NCI-H1105 (cell line): ENCODE measurements at places on chromosomes 7 and 10.
A peak's percentile ranks its signal among the peaks of the same experiment; 100 is the strongest.

- DNase-seq, result no peak
Observed at GRCh38 chr10:132670546-132671227, 115.3 kb downstream of the NKX6-2 start.

GRCh38 chr7:20164425-20165145 lies 52.6 kb downstream of the MACC1 start:
- no peak for DNase-seq

DNA sequence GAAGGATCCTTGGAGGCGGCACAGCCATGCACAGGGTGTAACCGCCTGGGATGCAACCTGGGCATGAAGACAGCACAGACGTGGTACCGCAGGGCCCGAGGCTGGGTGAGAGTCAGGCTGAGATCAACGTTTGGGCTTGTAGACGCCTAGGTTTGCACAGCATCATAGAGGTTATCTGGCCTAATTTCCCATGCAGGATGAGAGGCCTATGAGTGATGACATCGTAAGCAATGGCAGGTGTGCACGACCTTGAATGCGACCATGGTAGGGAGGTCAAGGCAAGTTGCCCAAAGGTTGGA lies 7.5 kb downstream of the CALML3 start:
- DNase-seq, result no peak

GRCh38 chr7:65235586-65235985 lies 138.1 kb upstream of the ZNF92 start:
- DNase-seq, result no peak

DNA sequence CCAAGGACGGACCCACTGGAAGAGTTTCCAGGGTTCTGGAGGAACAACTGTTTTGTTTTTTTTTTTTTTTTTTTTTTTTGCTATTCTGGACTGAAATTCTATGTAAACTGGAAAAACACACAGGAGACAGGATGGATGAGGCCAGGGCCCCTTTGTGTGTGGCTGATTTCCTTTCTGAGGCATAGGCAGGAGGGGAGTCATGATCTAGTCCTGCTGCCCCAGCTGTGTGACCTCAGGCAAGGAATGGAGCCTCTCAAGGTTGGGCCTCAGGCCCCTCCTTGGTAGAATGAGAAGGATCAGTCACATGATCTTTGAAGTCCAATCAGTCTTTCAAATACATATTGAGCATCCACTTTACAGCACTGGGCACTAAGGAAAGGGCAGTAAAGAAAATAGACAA lies 87.6 kb downstream of the SH3PXD2A start:
- DNase-seq, result no peak

GRCh38 chr10:112229901-112230300 lies 46.3 kb upstream of the GPAM start:
- no peak for DNase-seq

DNA sequence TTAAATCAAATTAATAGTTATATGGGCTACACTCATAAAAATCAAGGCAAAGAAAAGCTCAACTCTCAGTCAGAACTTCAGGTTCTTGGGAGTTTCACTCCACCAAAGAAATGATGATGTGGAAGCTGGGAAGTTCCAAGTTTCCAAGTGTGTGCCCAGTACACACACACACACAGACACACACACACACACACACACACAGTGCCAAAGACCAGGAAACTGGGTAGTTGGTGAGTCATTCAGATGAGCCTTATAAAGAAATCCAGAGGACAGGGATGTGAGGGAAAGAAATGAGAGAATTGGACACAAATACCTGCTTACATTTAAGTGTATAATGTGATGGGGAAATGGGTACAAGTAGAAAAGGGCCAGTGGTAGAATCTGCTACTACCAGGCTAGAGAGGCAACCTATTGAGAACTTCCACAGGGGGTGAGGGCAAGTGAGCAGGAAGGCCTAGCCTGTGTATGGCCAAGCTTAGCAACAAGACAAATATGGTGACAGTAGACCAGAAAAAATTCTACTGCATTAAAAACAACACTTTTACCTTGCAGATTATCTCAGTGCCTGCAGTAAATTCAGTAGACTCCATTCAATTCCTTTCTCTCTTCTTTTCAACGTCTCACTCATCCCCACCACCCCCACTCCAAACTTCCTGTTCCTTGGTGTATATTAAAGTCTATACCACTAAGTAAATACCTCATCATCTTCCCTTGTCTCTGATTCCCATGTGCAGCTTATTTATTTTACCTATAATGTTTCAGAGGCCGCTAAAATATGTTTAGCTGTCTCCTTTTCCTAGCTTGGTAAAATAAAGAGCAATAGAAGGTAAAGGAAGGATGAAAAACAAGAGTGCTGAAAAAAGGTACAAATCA lies 95.0 kb downstream of the CABCOCO1 start:
- no peak for DNase-seq

DNA sequence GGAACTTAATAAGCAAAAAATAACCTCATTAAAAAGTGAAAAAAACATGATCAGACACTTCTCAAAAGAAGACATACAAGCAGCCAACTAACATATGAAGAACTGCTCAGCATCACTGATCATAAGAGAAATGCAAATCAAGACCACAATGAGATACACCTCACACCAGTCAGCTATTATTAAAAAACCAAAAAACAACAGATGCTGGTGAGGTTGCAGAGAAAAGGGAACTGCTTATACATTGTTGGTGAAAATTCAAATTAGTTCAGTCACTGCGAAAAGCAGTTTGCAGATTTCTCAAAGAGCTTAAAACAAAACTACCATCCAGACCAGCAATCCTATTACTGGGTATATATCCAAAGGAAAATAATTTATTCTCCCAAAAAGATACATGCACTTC lies 513.3 kb downstream of the MDFIC start:
- no peak for DNase-seq

DNA sequence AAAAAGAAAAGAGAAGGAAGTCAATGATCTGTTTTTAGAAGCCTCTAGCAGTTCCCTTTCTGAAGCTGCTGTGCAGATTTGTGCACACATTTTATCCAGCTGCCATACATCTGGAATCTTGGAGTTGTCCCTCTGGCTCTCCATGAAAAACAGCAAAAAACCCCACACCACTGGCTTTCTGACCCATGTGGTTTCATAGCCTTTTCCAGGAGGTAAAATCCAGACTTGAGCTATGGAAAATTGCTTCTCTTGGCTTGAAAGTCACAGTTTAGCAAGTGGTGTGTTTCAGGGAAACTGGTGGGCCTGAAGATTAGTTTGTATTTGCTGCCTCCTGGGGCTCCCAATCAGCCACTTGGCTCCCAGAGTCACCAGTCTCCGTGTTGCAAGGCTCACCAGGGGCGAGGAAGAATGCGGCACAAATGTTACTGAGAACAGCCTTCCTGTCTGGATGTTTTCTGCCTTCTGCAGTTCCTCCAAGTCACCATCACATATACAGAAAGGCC lies 50.1 kb upstream of the ADRB1 start:
- DNase-seq, result no peak

- no peak for DNase-seq
Observed at GRCh38 chr7:1544178-1544895, 11.7 kb downstream of the TMEM184A start.

DNA sequence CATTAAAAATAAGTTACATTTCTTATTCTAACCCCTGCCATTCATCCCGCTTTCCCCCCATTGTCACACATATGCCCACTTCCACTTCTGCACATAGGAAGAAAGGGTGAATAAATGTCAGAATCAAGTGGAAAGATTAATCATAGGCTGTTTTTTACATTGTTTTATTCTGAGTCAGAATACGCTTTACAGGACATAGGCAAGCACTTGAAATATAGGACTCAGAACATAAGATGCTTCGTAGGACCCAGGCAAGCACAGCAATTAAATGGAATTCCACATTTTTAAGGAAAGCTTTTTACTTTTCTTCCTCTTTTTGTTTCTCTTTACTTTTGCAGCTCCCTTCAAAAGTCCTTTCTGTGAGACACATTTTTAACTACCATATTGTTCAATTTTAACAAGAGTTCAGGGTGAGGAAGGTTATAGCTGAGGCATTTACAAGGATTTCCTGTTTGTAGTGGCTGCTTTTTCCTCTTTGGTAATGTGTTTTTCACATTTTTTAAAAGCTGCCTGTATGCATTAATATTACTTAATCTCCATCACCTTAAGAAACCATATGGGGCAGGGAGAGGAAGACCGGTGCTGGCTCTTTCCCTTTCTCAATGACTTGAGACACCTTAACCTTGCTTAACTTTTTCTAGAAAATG lies 130.0 kb downstream of the TES start:
- no peak for DNase-seq

DNA sequence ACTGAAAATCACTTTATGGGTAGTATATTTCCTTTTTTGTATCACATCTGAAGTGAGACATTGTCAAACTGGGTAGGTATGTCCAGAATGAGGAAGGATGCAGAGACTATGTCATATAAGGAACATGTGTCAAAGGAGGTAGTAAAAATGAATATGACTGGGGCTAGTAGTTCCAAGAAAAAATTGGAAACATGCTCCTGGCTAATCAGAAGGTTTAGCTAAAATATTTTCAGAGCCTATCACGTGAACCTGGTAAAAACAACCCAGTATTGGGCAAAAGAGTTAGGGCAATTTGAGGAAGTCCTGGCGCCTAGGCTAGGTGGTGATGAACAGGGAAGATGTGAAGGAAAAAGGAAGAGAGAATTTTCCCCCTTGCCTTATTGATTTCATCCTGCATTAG lies 26.4 kb downstream of the ENTPD1 start:
- DNase-seq, result no peak

GRCh38 chr7:23462846-23463245 lies 7.4 kb downstream of the IGF2BP3 start:
- no peak for DNase-seq

DNA sequence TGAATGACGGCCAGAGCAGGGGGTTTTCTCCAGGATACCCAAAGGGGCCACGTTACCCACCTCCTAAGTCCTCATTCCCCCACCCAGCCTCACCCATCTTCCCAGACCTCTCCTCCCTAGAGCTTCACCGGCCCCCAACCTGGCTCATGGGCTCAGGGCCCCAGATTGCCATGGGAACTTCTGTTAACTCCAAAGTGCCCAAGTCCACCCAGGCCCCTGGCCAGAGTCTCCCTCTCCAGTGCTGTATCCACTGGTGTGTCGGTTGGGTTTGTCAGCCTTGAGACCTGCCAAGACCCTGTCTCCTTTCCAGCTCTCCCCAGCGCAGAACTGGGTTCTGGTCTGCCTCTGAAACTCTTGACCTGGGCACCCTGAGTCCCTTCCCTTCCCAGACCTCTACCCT lies 37.1 kb upstream of the ZMIZ2 start:
- no peak for DNase-seq

DNA sequence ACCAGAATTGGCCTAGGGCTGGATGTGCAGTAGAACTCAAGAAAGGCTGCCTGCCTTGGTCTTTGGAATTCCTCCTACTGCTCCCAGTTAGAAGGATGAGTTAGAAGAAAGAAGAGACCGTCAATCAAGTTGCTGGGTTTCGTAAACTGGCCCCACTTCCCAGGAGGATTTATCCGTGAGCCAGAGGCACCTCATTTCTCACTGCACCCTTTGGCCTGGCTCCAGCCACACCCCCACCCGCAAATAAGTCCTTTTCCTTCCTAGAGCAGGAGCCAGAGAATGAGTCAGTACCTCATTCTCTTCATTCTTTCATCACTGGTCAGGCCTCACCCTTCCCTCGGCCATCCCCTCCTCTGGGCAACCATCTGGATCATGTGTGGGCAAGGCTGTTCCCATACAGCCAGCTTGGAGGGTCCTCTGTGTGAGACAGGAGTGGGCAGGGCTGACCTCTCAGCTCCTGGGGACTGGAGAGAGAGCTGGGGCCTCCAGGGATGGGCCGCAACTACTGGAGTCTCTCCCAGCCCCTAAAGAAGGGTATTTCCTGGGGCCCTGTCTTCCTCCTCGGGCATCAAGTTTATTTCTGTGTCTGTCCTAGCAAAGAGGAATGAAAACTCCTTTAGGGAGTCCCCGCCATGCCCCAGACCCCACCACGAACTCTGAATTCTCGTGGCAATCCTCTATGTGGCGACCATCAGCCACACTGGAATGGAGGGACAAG lies 87.2 kb upstream of the DUSP5 start:
- DNase-seq, result no peak

DNA sequence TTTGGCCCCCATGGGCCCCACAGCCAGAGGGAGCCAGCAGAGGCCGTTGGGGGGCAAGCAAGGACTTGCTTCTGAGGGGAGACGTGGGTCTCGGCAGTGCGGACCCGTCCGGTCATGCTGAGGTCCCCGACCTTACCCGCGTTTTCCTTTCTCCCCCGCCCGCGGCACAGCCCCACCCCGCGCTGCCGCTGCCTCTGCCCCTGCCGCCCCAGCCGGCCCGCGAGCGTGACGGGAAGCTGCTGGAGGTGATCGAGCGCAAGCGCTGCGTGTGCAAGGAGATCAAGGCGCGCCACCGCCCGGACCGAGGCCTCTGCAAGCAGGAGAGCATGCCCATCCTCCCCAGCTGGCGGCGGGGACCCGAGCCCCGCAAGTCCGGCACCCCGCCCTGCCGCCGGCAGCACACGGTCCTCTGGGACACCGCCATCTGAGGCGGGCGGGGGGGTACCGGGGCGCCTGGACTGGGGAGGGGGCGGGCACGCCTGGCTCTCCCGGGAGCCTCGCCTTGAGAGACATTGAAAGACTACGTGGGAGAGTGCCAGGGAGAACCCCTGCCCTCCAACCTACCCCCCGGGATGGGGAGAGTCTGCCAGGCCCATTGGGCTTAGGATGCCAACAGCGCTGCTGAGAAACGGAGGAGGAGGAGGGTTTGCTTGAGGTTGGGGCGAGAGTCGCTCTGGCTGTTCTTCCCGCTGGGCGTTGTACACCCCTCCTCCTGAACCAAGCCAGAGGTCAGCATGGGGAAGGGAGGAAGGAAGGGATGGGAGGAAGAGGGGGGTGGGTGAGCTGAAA lies 9.9 kb downstream of the NYAP1 start:
- DNase-seq, result peak; percentile 40

GRCh38 chr10:70286616-70287015 lies 2.8 kb upstream of the NPFFR1 start:
- DNase-seq, result no peak

GRCh38 chr7:44372560-44373417 lies 47.4 kb upstream of the CAMK2B start:
- DNase-seq, result no peak

DNA sequence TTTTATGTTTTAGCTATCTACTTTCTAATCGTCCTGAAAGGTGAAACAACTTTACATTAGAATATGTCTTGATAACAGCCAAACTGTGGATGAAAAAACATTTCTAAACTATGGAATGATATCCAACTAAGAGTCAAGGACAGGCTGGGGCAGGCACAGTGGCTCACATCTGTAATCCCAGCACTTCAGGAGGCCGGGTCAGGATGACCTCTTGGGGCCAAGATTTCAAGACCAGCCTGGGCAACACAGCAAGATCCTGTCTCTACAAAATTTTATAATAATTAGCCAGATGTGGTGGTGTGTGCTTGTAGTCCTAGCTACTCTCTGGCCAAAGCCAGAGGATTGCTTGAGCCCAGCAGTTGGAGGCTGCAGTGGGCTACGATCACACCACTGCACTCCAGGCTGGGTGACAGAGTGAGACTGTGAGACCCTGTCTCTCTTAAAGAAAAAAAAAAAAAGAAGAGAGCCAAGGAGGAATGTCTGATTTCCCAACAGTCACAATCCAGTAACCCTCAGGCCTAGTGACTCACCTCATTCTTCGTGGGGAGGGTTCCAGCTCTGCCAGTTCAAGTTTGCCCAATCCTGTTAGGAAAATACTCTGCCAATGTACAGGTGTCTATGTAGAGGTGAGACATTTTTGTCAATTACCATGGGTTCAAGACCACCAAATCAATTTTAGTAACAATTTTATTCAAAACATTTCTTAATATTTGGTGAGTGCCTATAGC lies 14.6 kb upstream of the FZD1 start:
- no peak for DNase-seq

GRCh38 chr10:71270301-71271220 lies 48.5 kb upstream of the SLC29A3 start:
- peak; percentile 23 for DNase-seq

- no peak for DNase-seq
Observed at GRCh38 chr10:73782749-73783085, 869 bp downstream of the CHCHD1 start.
